H9 (cell line): ENCODE measurements at places on chromosomes 1 and 21. TPM values are rescaled to one million over a fixed set of nuclear protein-coding genes. Genes with fewer than 3 reads are reported as not detected.

DNA sequence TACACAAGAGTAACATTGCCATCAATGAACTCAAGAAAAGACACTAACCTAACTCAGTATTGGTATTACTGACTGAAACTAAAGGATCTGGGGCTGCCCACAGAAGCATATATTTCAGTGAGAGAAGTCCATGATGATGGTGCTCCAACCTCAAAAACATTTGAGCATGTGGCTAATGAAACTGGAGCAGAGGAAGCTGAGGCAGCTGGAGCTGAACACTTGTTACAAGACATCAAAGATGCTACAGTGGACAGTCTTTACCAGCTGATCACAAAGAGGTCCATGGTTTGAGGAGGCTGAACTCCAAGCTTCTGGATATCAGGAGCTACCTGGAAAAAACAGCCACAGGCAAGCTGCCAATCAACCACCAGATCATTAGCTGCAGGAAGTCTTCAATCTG is 42.2 kb upstream of the TTC39A start:
- H3K27ac ChIP-seq = no peak overlapping the region
- peaks cover 20% of the 10 kb centered on the region for H3K36me3 ChIP-seq
- H3K4me1 ChIP-seq = no peaks in the 10 kb centered on the region
- H3K27me3 ChIP-seq = no peaks in the 10 kb centered on the region
- no peak for DNase-seq

DNA sequence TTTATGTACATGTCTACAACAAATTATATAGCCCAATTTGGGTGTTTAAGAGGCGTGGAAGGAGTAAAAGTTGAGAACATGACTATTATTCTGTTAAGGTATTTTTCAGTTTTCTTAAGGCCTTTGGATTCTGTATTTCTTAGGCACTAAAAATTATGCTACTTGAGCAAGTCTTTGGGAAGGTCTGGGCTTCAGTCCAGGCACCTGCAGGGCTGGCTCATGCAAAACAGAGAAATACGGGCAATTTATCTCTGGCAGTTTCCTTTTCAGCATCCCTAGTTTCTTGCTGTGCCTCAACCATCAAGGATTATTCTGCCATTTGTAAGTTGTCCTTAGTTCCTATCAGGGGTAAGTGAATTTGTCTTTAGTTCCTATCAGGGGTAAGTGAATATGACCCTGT is 358.8 kb upstream of the B3GALT2 start:
- H3K4me1 ChIP-seq = peaks cover 4% of the 10 kb centered on the region; the same call in 1 of the 2 replicates
- H3K4me3 ChIP-seq = no peak overlapping the region
- H3K36me3 ChIP-seq = no peaks in the 10 kb centered on the region
- DNase-seq = no peak
- H3K27me3 ChIP-seq = no peaks in the 10 kb centered on the region
- H3K27ac ChIP-seq = no peak overlapping the region

- no peak overlapping the region for H3K27ac ChIP-seq
- DNase-seq = no peak
- no peak overlapping the region for H3K4me3 ChIP-seq
- H3K4me1 ChIP-seq = no peaks in the 10 kb centered on the region
- H3K27me3 ChIP-seq = no peaks in the 10 kb centered on the region; the same call in 1 of the 2 replicates
- no peaks in the 10 kb centered on the region for H3K36me3 ChIP-seq
Measured at GRCh38 chr1:228208831-228209551, 1.1 kb downstream of the OBSCN start.

The SEMA4A gene
- 11.1 and 11.8 TPM in 2 replicates for total RNA-seq

DNA sequence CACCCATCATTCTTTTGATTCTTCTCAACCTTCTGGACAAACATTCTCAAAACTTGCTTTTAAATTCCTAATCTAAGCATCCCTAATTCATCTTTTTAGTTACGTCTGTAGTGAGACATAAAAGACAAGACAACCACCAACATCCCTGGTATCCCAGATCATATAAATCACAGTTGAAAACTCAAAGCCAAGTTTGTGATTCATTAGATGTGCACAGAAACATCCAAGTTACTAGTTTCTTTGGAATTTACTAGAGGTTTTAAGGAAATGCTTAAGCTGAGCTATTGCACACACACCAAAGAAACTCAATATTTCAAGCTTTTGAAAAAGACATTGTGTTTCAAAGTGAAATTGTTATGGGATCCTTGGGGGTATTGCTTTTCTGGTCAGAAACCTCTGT is 47.6 kb downstream of the ATP6V1G3 start:
- no peak overlapping the region for H3K27ac ChIP-seq
- no peak overlapping the region for H3K4me3 ChIP-seq
- no peaks in the 10 kb centered on the region for H3K36me3 ChIP-seq
- no peaks in the 10 kb centered on the region for H3K4me1 ChIP-seq

The JAM2 gene
- total RNA-seq = 2.0 and 2.6 TPM in 2 replicates

The OR6N1 gene
- not detected in 2 replicates for total RNA-seq

DNA sequence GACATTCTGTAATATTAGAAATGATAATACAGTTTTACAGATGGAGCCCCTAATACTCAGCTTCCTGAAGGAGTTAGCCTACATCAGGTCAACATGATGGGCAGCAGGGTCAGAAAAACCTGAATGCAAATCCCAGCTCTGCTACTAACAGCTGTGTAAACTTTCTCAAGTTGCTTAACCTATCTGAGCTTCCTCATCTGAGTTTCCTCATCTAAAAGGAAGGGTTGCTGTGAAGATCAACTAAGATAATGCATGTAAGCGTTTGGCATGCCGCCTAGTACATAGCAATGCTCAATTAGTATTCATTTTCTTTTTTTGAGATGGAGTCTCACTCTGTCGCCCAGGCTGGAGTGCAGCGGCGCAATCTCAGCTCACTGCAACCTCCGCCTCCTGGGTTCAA is 18.4 kb upstream of the DESI2 start:
- no peaks in the 10 kb centered on the region for H3K36me3 ChIP-seq
- no peak overlapping the region for H3K4me3 ChIP-seq
- no peak overlapping the region for H3K27ac ChIP-seq
- H3K4me1 ChIP-seq = no peaks in the 10 kb centered on the region

The UBE2U gene
- total RNA-seq = not detected in 2 replicates

DNA sequence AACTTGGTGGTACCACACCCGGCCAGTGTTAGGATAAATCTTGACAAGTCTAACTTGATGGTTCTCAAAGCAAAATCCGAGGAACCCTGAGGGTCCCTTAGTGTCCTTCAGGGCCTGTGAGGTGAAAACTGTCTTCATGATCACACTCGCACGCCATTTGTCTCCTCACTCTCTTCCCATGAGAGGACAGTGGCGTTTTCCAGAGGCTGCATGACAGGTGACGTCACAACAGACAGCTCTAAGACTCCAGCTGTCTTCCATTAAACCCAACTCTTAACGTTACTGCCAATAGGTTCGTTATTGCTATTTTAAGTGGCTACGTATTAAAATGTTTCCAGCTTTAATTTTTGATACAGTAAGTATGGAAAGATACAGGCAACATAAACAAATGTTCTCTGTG is 13.8 kb downstream of the CFAP74 start:
- H3K36me3 ChIP-seq = no peaks in the 10 kb centered on the region
- no peaks in the 10 kb centered on the region; the same call in 1 of the 2 replicates for H3K4me1 ChIP-seq
- H3K4me3 ChIP-seq = no peak overlapping the region
- no peak for DNase-seq
- no peaks in the 10 kb centered on the region for H3K27me3 ChIP-seq
